ENCODE measurements at places on chromosomes 4 and X.

DNA sequence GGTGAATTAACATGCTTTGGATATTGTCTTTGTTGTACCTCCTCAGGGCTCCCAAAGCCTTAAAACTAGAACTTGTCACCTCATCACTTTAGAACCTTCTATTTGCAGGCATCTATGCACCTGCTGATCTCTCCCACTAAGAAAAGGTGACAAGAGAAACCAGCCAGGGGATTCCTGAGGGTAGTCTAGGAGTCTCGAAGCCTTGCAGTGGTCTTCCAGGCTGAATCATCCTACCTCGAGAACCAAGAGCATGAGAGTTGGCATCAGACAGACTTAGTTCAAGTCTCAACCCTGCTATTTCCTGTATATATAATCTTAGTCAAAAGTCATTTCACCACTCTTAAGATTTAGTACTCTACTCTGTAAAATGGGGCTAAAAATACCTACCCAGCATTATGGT is 29.6 kb downstream of the RTL5 start:
- no peak for DNase-seq

DNA sequence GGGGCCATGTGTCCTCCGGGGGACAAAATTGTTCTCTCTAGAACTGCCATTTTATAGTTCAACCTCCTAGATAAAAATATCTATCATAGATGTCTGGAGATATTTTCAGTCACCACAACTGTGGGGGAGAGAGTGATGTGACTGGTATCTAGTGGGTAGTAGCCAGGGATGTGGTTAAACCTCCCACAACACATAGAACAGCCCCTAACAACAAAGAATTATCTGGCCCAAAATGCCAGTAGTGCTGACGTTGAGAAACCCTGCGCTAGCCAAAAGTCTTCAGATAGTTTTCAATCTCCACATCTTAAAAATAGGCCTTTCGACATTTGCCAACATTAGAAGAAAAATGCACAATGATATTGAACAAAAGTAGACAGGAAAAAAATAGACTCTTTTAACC is 19.0 kb upstream of the SUPT20HL2 start:
- no peak for DNase-seq

DNA sequence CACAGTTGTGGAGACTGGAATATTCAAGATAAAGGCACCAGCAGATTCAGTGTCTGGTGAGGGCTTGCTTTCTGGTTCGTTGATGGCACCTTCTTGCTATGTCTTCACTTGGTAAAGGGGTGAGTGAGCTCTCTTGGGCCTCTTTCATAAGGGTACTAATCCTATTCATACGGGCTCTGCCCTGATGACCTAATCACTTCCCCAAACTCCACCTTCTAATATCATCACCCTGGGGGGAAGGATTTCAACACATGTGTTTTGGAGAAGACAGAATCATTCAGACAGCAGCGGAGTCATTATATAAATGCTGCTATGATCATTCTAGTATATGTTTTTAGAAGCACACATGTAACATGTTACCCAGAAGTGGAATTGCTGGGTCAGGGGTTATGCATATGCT is 295.3 kb upstream of the CTSO start:
- DNase-seq: no peak

DNA sequence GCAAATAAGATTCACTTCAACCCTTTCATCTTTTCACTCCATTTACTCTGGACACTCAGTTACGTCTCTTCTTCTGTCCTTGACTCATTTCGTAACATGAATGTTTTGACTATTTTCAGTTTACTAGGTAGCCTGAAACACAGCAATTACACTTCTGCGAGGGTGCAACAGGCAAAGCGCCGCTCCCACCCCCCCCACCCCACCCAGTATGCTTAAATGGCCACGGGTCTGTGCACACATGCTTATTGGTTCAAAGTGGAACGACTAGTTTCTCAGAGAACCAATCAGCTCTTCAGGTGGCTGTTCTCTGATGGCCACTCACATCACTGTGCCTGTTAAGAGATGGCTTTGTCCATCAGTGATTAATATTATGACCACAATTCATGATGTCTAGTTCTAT is 3.5 kb downstream of the BEND4 start:
- DNase-seq: no peak

GRCh38 chrX:43707812-43708548 is 51.9 kb downstream of the MAOA start:
- DNase-seq: no peak

DNA sequence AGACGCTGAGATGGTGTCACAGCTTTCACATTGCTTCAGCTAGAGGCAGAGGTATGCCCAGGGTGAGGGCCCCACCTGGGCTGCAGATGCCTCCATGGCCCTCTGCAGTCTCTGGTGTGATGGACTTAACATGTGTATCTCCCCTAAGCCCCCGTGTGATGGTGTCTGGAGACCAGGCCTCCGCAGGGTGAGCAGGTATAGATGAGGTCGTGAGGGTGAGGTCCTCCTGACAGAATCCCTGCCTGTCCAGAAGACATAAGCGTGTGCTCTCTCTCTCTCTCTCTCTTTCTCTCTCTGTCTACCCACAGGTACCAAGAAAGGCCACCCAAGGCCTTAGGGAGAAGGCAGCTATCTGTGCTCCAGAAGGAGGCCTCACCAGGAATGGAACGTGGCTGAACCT is 50.9 kb downstream of the CPZ start:
- no peak for DNase-seq

DNA sequence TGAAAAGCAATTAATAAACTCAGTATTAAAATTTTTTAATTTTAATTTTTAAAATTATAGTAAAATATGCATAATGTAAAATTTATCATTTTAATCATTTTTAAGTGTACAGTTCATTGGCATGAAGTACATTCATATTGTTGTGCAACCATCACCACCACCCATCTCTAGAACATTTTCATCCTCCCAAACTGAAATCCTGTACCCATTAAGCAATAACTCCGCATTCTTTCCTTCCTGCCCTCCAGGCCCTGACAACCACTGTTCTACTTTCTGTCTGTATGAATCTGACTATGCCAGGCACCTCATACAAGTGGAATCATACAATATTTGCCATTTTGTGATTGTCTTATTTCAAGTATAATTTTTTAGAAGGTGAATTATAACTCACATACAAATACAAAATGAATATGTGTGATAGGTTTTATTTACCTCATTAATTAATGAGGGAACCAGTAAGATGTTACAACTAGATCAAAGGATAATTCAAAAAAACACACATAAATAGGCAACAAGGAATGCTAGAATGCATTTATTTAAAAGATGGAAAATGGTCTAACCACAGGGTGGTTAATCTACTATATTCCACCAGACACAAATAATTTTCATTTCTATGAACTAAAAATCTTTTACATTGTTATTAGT is 13.1 kb upstream of the AFF1 start:
- no peak for DNase-seq

DNA sequence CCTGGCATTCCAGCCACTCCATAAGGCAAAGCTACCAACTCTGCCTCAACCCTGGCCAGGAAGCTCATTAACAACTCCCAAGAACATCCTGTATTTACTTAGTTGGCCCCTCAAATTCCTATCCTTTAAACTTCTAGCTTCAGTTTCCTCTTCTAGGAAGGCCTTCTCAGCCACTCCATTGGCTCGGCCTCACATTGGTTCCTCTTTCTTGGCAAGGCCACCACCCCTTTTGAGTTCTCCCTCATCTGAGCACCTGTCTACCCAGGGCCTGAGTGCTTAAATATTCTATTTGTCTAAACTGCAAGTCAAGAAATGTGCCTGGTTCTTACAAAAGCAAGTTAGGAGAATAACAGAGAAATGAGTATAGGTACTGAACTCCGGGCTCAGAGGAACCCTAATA is 10.0 kb downstream of the SMC1A start:
- no peak for DNase-seq

GRCh38 chrX:138886769-138887168 is 175.3 kb upstream of the FGF13 start:
- DNase-seq: no peak

DNA sequence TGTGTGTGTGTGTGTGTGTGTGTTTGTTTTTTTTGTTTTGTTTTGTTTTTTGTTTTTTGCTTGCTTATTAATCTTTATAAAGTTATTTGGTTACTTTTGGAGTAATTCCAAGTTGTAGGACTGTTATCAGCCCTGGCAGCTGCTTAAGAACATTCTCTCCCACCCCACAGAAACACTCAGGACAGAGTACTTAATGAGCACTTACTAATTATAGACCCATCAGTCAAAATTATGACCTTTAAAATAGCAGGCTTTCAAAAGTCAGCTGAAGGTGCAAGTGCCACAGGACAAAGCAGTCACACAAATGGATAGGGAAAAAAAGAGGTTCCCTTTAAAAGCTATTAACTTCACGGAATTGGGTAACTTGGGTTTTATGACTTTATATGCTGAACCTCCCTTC is 69.0 kb downstream of the BEND2 start:
- no peak for DNase-seq

DNA sequence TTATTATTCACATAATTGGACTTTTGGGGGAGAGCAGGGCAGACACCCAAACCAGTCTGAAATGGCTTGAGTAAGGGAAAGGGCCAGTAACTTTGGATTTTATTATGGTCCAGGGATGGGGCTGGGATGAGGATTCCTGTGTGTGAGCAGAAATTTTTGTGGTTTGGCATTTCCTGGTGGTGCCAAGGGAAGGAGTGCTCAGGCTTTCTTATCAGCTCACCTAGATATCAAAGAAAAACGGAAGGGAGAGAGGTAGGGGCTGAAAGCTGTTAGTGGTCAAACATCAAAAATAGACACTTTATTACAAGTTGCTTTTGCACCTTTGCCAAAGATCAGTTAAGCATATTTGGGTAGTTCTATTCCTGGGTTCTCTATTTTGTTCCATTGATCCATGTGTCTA is 128.5 kb upstream of the DIPK2B start:
- no peak for DNase-seq

GRCh38 chr4:3821580-3822229 is 55.5 kb downstream of the ADRA2C start:
- DNase-seq: no peak

- DNase-seq: no peak
These were observed 756.9 kb downstream of the FAT4 start for GRCh38 chr4:126071346-126072333.

- no peak for DNase-seq
These were observed 3.0 kb downstream of the RAB9A start for GRCh38 chrX:13691841-13692371.

DNA sequence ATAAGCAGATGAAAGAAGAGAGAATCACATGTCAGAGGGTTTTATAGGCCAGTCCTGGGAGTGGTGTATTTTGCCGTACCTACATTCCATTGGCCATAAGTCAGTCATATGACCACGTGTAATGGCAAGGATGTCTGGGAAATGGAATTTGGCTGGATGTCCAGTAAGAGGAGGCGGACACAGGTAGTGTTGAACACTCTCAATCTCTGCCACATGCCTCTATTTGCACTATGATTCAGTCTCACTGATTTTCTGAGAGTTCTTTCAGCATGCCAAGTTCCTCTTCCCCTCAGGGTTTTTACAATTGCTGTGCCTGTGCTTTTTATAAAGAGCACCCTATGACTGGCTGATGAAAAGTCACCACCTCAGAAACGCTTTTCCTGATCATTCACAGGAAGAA is 164.2 kb upstream of the GPR101 start:
- no peak for DNase-seq

DNA sequence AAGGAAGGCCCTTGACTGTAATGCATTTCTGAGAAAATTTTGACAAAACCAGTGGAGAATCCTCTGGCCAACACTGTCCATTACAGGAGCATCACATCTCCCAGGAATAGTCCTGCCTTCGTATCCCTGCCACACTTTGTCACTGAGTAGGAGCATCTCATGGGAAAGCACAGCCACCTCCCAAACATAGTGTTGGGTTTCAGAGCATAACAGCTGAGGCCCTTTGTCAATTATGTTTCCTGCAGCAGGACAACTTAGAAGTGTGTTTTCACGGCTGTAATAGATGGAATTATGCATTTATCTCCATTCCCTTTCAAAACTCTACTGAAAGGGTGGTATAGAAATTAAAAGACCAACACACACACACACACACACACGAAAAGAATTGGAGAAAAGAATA is 91.1 kb upstream of the SMAD1 start:
- no peak for DNase-seq

GRCh38 chr4:159175989-159176375 is 73.1 kb downstream of the RAPGEF2 start:
- DNase-seq: no peak

DNA sequence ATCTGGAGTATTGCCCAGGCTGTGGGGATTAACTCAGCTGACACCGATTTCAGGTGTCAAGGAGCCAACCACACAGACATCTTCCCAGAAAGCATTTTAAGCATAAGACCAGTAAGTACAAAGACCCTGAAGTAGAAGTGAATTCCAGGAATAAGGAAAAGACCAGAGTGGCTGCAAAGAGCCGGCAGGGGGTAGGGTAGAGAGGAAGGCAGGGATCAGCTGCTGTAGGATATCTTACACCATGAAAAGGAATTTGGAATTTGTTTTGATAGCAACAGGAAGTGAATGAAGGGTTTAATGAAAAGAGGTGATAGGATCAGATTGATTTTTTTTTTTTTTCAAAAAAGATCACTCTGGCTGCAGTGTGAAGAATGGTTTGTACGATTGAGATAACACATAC is 113.6 kb upstream of the PPARGC1A start:
- no peak for DNase-seq

GRCh38 chr4:105472871-105473323 is 965 bp downstream of the PPA2 start:
- no peak for DNase-seq

- no peak for DNase-seq
These were observed 35.1 kb downstream of the GABRA2 start for GRCh38 chr4:46354701-46355262.

GRCh38 chrX:41137589-41137988 is 52.3 kb downstream of the USP9X start:
- no peak for DNase-seq

GRCh38 chr4:59823311-59823710 is 1376.8 kb upstream of the ADGRL3 start:
- no peak for DNase-seq

- no peak for DNase-seq
These were observed at the start of gene LDB2 for GRCh38 chr4:16897991-16898827. LDB2 (minus strand) TSS chr4:16898645.

Measured in stimulated activated CD8-positive, alpha-beta memory T cell treated with anti-CD3 and anti-CD28 coated beads, Interleukin-7, amount 100 ng/mL, for 48 hours (primary cell).